ENCODE measurements at places on chromosomes 2 and 18.
A peak's percentile ranks its signal among the peaks of the same experiment; 100 is the strongest.

- DNase-seq = no peak
Measured at GRCh38 chr2:60002183-60002867, 551.1 kb downstream of the BCL11A start.

DNA sequence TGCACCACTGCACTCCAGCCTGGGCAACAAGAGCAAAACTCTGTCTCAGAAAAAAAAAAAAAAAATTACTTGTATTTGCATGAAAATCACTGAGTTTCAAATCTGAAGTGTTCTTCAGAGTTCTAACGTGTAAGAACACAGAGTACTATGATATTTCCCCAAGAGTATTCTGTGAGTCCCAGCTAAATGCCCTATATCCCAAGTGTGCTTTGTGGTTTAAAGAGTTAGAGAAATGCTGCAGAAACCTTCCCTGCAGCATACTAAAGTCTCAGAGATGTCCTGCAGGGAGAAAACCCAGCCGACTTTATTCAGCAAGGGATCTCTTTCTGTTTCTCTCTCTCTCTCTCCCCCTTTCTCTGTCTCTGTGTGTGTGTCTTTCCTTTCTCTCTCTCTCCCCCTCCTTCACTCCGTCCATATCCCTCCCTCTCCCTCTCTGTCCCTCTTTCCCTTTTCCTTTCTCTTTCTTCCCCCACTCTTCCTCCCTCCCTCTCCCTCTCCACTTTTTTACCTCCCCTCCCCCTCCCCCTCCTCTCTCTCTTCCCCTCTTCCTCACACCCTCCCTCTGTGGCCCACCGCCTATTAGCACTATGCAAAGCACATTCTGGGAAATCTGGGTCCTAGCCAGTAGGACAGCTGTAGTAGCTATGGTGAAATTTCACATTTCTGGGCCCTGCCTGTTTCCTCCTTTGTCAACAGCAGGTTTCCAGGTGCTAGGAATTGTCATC is 54.2 kb downstream of the ACTR2 start:
- DNase-seq = no peak

- DNase-seq = no peak
Measured at GRCh38 chr2:160658851-160659250, 165.2 kb upstream of the RBMS1 start.

GRCh38 chr2:70144443-70145143 is 46.2 kb downstream of the C2orf42 start:
- DNase-seq = no peak

DNA sequence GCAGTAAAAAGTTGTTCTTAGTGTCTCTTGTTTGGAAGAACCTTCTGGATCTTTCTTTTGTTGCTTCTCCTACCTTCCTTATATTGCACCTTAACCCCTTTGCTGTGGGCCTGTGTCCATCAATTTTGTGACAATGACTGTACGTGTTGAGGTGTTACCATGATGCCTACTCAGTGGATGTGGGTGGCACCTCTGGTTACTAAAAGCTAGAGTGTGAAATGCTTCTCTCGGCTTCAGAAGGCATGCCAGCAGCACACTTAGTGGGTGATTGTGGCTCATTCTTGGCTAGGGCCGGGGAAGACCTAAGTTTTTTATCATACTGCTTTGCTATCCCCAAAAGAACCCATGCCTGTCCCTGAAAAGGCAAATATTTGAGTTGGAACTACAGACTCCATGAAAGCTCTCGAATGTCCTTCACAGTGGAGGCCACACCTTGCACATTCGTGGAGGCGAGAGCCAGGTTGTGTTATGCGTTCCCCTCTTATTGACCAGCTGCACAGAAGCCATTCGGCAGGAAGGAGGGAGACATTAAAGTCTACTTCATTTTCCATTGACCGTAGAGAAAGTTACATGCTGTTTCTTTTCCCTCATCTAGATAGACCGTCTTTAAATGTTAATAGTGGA is 513.2 kb upstream of the RAB12 start:
- no peak for DNase-seq

DNA sequence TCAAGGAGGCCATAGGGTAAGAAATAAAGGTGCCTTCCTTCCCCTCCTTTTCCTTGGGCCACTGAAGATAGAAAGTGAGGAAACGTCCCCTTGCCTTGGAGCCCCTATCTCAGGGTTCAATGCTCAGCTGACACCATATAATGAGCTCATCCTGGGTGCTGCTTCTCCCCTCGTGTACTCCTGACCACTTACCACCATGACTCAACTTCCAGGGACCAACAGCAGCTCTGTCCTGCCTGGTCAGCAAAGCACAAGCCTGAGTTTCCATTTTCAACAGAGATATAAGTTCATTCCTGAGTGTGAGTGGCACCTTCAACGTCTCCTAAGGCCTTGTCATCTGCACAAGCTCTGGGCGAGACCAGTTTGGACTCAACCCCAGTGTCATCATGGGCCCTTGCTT is 151.2 kb downstream of the CAPN13 start:
- no peak for DNase-seq

- no peak for DNase-seq
Measured at GRCh38 chr2:106919012-106919411, 33.0 kb upstream of the ST6GAL2 start.

DNA sequence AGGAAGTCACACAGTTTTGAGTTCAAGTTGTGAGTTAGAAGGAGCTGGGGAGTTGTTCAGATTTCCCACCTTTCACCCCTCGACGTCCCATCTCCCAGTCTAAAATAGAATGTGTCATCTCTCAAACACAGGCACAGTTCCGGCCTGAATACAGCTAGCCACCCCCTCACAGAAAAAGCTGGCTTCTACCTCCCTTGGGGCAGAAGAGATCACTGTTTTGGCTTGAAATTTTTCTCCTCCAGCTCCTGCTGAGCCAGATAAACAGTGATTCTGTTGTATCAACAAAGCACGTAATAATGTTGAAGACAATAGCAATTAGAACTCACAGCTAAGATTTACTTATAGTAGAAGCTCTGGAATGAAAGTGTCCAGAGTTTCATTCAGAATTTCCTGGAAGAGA is 74.7 kb downstream of the KIAA2012 start:
- DNase-seq = peak; percentile 34
